ENCODE measurements at places on chromosomes 16 and 17.

DNA sequence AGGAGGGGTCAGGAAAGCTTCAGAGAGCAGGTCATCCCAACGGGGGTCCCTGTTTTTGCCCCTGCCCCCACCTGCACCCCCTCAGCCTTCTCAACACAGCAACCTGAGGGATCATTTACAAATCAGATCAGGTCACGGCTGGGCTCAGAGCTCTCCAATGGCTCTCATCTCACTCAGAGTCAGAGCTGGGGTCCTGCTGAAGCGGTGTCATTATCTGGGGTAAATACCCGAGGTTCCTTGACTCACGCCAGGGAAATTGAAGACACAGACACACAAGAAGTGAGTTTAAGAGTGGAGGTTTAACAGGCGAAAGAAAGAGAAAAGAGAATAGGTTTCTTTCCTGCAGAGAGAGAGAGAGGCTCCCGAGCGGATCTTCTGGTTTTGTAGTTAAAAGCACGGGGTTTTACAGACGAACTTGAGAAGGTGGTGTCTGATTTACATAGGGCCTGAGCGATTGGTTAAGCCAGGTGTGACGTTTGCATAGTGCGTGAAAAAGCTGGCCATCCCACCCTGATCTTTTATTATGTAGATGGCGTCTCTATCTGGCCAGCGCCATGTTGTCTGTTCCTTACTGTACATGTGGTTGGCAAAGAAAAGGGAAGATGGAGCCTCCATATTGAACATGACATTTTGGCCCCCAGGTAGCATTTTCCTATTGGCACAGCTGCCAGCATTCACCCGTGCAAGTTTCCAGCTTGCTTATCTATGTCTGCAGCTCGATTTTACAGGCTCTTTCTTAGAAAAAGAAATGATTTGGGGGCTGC is 51.4 kb downstream of the WSB1 start:
- DNase-seq, result no peak

DNA sequence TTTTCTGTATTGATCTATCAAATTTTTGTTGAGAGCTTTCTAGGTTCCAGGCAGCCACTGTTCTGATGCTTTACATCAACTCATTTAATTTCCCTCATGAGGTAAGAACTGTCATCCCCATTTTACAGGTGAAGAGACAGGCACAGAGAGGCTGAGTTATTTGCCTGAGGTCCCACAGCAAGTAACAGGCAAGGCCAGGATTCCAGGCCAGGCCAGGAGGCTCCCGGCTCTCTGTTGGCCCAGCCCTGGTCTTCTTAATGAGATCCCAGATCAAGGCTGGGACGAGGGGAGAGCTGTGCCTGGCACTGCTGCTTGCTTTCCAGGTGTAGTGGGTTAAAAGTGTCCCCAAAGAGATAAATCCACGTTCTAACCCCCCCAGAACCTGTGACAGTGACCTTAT is 22.4 kb upstream of the RMI2 start:
- no peak for DNase-seq

GRCh38 chr16:67537270-67537635 is 8.6 kb downstream of the RIPOR1 start:
- DNase-seq, result no peak

- DNase-seq, result no peak
Measured at GRCh38 chr17:31788956-31789355, 70.1 kb downstream of the COPRS start.

GRCh38 chr16:10202649-10203048 is 20.4 kb upstream of the GRIN2A start:
- DNase-seq, result no peak

DNA sequence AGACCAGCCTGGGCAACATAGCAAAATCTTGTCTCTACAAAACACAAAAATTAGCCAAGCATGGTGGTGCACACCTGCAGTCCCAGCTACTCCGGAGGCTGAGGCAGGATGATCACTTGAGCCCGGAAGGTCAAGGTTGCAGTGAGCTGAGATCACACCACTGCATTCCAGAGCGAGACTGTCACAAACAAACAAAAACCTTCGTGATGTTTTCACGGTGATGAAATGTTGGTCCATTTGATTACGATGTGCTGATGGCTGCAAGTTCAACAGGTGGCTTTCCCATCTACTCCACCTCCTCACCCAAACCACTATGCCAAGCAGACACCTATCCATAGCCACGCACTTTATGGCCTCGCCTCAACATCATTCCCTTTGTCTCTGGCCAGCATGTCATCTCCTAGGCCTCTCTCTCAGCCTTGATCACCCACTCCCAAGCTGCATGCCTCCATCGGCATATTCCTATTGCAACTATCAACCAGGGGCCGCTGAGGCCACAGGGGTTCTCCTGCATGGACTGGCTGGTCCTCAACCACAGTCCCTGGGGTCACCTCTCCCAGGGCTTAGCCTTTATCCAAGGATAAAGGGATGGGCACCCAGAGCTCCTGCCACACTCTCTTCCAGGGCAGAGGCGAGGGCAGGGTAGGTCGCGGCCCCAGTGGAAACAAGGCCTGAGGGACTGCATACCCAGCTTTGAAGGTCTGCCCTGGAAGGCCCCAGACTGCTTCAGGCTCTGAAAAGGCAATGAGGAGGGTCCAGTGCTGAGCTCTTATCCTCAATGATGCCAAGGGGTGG is 17.1 kb upstream of the ALOX15B start:
- no peak for DNase-seq

- no peak for DNase-seq
Measured at GRCh38 chr16:82147546-82147945, 22.5 kb downstream of the MPHOSPH6 start.

GRCh38 chr16:12191102-12191501 is 214.6 kb downstream of the SNX29 start:
- DNase-seq, result no peak

DNA sequence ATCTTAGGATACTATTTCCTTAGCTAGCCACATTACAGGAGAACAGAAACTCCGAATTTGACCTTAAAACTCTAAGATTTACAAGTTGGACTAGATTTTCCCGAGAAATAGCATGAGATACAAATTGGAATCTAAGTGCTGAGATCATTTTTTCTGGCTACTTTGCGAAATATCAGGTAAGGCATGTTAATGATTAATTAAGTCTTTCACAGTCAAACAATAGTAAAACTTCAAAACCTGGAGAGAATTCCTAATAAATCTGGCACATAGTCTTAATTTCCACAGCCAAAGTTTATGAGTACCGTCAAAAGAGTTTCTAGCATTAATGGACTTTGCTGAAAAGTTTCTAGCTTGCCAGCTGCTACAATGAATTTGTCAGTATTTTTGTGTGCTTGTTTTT is 379.5 kb upstream of the TOM1L1 start:
- no peak for DNase-seq

DNA sequence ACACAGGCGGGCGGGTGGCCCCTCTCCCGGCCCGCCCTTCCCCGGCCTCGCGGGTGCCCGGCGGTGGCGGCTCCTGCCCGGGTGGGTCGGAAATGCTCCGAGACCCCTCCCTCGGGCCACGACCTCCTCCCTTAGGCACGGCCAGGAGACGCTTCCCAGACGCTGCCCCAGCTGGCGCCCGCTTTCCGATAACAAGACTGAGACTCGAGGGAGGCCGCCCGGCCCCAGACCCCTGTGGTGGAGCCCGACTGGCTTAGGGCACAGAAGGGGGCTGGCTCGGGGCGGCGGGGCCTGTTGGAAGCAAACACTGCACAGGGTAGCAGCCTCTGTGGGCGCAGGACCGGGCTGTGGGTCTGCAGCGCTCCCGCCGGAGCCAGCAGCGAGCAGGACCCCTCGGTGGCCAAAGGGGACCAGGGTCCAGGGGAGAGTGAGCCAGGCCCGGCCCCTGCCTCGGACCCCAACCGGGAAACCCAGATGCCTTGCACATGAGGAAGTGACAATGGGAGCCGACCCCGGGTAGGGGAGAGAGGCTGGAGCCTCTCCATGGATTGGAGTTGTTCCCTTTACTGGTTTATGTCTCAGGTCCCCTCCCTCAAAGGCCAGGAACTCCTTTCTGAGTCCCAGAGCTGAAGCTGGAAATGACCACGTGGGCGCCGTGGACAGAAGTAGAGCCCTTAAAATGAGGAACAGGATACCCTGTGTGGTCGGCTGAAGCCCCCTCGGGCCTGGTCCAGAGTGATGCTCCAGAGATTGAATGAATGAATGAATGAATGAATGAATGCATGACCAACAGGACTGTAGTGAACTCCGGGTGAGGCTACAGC is 19.8 kb upstream of the ADCY7 start:
- no peak for DNase-seq

DNA sequence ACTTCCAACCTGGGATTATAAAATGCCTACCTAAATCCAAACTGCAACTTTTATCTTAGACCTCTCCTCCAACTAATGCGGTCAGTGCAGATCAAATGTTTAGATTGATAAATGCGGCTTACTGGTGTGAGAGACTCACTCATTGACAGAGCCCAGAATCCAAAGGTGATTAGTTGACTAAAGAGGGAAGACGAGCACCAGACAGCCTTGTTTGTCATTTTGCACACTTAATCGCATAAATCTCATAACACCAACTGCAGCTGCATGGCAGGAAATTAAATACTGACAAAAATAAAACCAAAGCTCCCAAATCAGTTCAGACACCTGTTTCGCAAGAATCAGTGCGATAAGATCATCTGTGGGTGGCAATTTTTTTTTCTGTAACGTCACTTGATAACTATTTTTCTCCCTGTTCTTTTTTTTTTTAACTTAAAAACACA is 35.9 kb downstream of the NACA2 start:
- DNase-seq, result no peak

GRCh38 chr17:80989586-80989913 is 2.1 kb upstream of the CHMP6 start:
- DNase-seq, result no peak

DNA sequence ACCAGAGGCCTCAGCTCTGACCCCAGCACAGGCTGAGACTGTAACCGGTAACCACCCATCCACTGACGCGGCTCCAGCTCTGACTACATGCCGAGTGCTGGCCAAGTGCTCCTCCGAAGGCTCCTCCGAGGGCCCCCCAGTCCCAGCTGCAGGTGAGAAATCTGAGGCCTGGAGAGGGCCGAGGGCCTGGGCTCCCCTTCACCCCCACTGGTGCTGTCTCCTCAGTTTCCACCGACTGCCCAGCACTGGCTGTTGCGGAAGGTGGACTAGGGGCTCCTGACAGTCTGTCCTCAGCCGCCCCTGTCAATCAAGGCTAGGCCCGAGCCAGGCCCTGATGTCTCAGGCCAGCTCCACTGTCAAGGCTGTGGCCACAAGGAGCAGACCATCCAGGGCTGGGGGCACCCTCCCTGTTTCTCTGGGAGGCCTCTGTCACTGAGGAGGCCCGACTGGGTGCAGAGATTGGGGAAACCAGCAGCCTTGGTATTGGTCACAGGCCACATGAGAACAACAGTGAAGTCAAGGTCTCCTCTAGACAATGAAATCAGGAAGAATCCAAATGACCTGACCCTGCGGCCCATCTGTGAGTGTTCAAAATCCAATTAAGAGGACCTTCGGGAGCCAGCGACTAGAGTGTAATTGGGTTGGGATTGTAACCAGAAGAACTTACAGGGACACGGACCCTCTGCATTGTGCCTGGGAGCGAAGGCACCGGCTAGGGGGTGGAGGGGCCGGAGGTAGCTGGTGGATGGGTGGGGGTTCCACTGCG is 5.1 kb downstream of the TMEM235 start:
- DNase-seq, result no peak

GRCh38 chr17:5915337-5915736 is 154.8 kb upstream of the WSCD1 start:
- DNase-seq, result no peak

- DNase-seq, result no peak
Measured at GRCh38 chr17:72117535-72118334, 3.1 kb upstream of the SOX9 start.

All from pons (tissue), 1 donor.